ENCODE measurements at places on chromosomes 5 and 9.

GRCh38 chr9:97487107-97487506 lies 14.4 kb upstream of the TMOD1 start:
- DNase-seq, result peak; percentile 74

DNA sequence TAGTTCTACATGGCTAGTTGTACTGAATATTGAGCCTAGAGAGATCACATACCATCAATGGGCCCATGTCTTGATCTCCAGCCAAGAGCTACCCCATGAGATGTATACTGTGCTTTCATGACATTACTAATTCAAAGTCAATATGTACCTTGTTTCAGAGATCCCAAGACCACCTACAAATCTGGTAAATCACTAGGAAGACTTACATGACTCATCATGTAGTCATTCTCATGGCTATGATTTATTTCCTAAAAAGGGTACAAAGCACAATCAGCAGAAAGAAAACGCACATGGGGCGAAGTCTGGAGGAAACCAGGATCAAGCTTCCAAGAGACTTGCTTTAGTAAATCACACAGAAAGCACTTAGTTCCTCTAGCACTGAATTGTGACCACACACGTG lies 103.0 kb downstream of the PCSK5 start:
- DNase-seq, result peak; percentile 0

DNA sequence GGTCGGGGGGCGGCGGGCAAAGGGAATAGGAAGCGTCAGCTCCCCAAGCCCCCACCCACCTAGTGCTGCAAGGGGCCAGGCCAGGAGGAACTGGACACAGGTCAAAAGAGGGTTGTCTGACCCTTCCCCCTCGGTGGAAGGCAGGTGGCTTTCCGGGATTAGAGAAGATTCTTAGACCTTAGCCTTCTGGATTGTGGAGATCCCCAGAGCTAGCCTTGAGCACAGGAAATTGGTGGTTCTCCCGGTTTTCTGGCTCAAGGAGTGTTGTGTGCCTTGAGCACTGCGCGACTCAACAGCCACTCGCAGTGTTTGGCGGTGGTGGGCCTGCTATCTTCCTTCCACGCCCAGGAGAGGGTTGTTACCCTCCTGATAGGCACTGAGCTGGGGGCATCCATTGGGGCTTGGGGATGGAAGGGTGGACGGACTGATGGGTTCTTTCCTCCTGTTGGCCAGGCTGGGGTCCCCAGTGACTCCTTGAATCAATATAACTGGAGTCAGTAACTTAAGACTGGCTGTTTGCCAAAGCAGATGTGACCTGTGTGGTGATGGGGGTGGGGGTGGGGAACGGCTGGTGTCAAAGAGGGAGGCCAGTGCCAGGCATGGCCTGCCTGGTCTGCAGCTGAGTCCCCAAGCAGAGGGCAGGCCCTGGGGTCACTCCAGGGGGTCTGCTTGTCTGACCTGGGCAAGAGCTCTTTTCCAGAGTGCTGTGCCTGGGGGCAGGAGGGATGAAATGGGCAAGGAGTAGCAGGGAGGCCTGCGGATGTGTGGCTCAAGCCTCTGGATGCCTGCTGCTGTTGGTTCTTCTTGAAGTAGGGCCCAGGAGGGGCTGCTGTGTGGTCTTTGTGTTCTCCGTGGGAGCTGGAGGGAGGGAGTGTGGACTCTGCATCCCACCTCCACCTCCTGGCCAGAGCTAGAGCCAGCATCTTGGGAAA lies 2.1 kb downstream of the FGF18 start:
- no peak for DNase-seq

DNA sequence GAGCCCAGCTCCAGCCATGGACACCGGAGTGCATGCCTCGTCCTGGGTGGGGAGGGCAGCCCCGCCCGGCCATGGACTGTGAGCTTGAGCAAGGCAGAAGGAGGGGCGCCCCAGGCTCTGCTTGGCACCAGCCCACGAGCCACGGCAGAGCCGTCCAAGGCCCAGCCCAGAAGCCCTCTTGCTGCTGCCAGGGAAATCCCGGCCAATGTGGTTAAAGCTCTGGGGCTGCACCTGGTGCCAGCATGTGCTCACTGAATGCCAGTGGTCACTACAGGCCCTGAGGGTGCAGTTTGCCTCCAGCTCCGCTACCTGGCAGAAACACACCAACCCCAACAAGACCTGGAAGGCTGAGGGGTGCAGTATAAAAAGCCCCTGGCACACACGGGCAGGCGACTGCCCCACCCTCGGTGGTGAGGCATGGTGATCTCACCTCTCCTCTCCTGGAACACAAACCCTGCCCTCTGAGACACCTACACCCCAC lies 11.8 kb downstream of the BRD3 start:
- DNase-seq, result peak; percentile 48

- peak; percentile 56 for DNase-seq
Measured at GRCh38 chr5:57174128-57174889, 450 bp downstream of the GPBP1 start.
